Activated naive CD4-positive, alpha-beta T cell (primary cell): ENCODE measurements at places on chromosomes 7 and 10.

GRCh38 chr10:15200626-15201025 lies 32.1 kb upstream of the NMT2 start:
- DNase-seq = no peak

DNA sequence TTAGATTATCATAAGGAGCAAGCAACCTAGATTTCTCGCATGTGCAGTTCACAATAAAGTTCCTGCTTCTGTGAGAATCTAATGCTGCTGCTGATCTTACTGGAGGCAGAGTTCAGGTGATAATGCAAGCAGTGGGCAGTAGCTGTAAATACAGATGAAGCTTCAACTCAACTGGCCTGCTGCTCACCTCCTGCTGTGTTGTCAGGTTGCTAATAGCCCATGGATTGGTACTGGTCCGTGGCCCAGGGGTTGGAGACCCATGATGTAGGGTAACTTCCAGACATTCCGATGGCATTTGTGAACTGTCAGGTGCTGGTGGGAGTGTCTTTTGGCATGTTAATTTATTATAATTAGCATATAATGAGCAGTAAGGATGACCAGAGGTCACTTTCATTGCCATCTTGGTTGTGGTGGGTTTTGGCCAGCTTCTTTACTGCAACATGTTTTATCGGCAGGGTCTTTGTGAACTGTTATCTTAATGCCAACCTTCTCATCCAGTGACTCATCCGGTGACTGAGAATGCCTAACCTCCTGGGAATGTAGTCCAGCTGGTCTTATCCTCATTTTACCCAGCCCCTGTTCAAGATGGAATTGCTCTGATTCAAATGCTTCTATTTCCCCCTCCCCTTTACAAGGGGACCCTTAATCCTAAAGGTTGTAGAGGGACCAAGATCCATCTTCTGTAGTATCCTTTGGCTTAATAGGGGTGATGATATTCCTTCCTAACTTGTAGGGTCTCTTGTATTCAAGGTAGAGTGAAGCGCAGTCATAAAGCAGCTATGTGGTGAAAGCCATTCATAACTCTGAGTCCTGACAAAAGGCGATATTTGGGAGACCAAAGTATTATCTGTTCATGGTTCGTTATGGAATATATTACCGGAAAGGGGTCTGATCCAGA lies 165.8 kb downstream of the CCSER2 start:
- no peak for DNase-seq

DNA sequence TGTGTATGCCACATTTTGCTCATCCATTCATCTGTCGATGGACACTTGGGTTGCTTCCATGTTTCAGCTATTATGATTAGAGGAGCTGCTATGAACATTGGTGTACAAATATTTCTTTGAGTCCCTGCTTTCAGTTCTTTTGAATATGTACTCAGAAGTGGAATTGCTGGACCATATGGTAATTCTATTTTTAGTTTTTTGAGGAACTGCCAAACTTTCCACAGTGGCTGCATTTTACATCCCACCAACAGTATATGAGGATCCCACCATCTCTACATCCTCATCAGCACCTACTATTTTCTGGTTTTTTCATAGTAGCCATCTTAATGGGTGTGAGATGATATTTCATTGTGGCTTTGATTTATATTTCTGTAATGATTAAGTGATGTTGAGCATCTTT lies 44.7 kb upstream of the ZMIZ2 start:
- DNase-seq = no peak

GRCh38 chr10:128064108-128064969 lies 61.9 kb downstream of the MKI67 start:
- DNase-seq = peak; percentile 30

DNA sequence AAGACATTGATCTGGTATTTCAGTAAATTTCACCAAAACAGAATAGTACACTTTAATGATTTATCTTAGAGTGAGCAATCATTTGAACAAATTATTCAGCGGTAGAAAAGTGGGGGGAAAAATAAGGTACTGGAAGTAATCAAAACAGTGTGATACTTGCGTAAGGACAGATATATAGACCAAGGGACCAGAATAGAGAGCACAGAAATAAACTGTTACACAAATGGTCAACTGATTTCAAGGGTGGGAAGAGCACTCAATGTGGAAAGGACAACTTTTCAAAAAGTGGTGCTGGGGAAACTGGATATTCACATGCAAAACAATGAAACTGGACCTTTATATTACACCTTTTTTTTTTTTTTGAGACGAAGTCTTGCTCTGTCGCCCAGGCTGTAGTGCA lies 119.9 kb downstream of the NRBF2 start:
- no peak for DNase-seq

DNA sequence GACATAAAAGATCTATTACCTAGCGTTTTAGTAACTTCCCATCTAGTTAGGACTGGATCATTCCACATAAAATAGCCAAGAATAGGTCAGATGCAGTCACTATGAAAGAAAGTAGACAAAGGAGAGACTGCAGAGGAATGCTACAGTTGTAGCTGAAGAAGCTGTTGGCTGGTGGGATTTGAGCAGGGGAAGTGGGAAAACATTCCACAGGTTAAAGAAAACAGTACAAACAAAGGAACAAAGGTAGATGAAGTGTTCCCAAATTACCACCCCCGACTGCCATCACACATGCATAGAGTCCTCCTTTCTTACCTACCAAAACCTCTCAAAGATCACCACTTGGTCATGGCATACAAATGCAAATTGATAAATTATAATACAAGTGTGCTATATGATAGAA lies 41.8 kb downstream of the DLD start:
- DNase-seq = no peak

DNA sequence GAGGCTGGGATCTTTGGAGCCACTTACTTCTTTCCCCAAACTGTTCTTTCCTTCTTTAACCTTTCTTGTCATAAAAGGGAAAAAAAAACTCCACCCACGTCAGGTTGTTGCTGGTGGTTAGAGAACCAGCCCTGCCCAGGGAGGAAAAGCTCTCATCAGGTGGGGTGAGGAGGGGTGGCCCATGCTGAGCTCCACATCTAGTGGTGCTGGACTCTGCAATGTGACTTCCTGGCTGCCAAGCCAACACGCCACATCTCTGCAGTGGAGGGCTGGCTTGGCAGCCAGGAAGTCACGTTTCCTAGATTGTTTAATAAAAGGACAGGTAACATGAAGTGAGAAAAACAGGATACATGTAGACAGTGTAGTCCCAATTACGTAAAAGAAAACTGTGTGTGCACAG lies 37.4 kb downstream of the WIPF3 start:
- DNase-seq = no peak

GRCh38 chr7:102305414-102306268 lies 19.0 kb downstream of the SH2B2 start:
- no peak for DNase-seq

DNA sequence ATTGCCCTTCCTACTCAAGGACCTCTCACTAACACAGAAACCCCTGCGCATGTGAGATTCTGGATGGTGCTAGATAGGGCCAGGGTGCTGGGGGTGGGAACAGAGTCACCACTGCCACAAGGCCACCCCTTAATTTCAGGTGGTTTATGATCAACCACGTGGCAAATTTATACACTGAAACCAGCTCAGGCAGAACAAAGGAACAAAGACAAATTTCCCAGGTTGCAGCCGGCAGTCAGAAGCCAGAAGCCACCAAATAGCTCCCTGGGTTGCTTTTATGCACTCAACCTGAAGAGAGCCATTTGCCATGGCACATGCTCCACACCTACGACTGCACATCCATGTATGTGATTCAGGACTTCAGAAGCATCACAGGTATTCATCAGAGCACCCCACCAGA lies 2.5 kb downstream of the VOPP1 start:
- DNase-seq = no peak
